Stimulated activated CD4-positive, alpha-beta T cell treated with anti-CD3 and anti-CD28 coated beads, Interleukin-15, amount 100 ng/mL, for 24 hours (primary cell): ENCODE measurements at places on chromosomes 2 and 18.

- no peak for DNase-seq
Measured at GRCh38 chr2:64696636-64697035, 42.9 kb upstream of the SERTAD2 start.

DNA sequence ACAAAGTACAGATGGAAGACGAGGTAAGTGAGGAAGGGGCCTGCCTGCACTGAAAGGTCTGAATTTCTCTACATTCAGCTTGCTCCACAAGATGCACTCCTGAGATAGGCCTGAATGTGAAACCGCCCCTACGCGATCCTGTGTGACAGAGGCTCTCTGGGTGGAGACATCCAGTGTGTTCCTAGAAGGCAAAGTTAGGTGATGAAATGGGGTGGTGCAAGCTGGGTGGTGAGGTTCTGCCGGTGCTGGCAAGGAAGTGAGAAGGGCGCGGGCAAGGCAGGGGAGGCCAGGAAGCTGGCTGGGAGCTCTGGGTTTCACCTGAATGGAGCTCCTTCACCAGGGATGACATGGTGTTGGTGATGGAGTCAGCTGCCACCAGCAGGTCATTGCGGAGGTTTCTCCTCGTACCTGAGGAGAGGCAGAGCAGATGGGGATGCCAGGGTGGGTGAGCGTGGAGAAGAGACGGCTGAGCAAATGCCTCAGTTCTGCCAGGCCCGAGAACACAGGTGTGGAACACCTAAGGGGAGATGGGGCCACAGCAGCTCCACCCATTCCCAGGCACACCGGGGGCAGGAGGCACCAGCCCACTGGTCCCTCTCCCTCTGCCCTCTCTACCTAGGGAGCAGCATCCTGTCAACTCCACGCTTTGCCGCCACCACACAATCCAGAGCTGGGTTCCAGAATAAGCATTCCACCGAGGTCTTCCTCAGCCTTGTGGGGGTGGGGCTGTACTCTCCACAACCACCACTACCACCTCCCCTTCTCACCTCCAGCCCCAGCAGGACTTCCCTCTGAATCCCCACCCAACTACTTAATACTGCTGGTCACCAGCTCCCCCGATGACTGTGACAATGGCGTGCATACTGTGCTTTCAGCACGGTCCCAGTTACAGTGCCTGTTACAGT is 45.5 kb upstream of the DNMT3A start:
- no peak for DNase-seq

DNA sequence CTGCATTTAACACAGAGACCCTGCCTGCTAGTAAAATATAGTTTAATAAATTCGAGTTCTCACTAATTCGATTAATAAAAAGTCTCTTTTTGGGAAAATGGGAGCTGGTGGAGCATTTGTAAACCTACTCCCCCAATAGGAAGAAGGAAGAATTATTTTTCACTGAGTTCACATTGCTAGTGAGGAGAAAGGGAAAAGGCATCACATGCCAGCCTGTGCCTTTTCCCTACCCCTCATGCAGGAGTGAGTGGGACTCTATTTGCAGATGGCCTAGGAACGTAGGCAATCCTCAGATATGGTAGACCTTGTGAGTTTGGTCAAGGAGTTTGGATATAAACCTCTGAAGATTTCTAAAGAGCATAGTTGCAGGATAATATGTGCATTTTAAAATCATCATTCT is 218.4 kb upstream of the TRIB2 start:
- no peak for DNase-seq

- peak; percentile 40 for DNase-seq
Measured at GRCh38 chr2:227862227-227862740, 9.1 kb upstream of the DAW1 start.

GRCh38 chr2:229346816-229347540 is 75.9 kb upstream of the PID1 start:
- DNase-seq, result no peak

DNA sequence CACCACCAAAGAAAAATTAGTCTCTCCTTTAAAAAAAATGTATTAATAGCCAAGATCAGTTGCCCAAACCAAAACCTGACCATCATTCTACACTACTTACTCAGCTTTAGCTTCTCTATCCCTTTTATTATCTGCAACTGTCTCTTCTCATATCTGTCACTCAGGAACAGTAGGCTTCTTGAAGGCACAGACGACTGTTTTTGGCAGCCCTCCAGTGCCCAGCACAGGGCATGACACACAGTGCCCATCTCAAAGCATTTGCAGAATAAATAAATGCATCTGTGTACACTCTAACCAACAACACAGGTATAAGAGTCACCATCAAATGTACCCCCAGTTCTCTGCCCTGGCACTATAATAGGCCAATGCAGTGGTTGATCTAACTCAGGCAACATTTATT is 117.2 kb downstream of the UXS1 start:
- no peak for DNase-seq

GRCh38 chr18:6920099-6920955 is 190.8 kb downstream of the ARHGAP28 start:
- DNase-seq, result peak; percentile 40

- no peak for DNase-seq
Measured at GRCh38 chr18:13004396-13004795, 13.2 kb downstream of the CEP192 start.

- DNase-seq, result peak; percentile 80
Measured at GRCh38 chr2:100427627-100428258, 10.3 kb upstream of the CHST10 start.

- DNase-seq, result no peak
Measured at GRCh38 chr2:196314780-196315179, 143.4 kb upstream of the STK17B start.

GRCh38 chr2:34102339-34102738 is 503.2 kb upstream of the FAM98A start:
- DNase-seq, result no peak

DNA sequence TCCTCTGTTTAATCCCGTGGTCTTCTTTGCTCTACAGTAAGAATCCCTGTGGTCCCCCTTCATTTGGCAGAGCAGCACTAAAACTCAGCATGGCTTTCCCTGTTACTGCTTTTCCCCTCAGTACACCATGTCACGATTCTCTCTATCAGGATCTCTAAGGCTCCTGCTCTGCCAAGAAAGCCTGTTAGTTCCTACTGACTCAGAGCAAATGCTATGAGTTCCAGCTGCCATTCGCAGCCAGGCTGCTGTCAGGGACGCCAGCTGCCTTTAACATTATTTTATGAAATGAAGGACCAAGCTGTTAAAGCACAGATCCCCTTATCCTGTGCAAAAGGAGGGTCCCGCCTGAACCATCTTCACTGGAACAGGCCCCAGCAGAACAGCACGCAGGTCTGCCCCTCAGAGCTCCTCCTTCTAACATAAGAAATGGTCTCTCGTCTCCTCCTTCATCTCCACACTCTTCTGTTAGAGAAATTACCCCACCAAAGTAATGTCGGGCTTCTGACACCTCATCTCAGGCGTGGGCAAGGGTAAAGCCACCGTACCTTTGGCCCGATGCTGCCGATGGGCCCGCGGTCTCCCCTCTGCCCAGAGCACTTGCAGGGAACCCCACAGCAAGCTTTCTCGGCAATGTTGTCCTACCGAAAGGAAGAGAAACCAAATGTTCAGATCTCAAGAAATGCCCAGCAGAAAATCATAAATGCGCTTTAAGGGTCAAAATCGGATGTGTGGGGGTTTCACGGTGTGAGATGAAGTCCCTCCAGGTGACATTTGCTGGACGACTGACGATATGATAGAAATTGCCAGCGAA is 52.6 kb downstream of the COL6A3 start:
- no peak for DNase-seq

DNA sequence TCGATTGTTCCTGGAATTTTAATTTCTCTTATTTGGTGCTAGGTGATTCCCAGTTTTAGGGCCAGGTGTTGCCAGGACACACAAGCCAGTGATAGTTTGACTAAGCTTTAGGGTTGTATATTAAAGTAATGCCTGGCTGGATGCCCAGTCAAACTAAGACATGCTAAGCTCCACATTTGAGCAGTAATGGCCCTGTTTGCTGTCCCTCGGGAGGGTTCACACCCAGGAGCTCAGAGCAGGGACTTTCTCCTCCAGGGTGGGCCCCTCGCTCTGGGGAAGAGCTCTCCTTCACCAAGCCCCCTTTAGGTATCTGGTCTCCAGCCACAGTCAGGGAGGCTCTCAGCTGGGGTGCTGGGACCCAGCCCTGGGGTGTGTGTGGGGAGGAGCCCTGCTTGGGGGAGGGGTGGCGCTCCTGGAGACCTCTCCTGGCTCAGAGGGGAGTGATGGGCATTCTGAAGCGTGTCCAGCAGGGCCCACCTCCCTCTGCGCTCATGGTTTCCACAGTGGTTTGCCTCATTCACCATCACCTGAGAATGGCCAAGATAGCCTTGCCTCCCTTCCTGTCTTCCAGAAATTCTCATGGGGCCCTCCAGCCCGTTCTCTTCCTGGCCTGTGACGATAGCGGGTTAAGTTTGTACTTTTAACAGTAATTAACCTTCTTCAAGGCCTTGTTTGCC is 31.7 kb downstream of the INPP4A start:
- DNase-seq, result no peak

- no peak for DNase-seq
Measured at GRCh38 chr2:66327066-66327740, 107.7 kb upstream of the MEIS1 start.

DNA sequence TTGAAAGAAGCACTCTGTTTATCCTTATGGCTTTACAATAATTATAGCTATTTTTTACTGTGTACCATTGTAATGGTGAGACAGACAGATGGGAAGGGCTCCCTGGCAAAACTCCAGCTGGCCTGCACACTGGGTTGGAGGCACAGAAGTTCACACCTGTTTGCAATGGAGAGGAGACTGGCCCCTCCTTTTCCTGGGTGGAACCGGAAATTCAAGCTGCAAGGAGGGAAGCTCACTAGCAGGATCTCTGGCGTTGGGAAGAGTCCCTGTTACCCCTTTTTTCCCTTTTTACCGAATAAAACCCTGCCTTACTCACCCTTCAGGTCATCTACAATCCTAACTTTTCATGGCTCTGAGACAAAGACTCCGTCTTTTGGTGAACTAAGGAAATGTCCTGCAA is 100.3 kb upstream of the TFPI start:
- DNase-seq, result no peak

DNA sequence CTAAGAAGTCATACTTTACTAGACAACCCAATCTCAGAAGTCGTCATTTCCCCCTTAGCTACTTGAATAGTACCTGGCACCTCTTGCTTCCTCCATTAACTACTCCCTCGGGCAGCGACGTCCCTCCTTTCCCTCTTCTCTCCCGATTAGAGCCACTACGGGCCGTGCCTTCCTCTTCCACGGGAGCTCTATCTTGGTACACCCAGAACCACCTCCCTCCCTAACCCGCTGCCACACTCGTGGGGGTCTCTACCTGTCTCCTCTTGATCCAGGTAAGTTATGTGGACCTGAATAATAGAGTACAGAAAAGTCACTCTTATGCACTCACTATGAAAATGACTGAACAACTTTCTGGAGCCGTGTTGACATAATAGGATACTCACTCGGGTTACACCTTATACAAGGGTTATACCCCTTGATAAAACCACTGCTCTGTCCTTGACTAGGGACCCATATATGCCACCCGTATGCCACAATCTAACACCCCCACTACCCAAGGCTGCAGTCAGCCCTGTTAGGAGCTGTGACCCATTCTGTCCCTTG is 595 bp upstream of the HDHD2 start:
- no peak for DNase-seq

GRCh38 chr2:25078170-25079049 is 36.5 kb downstream of the EFR3B start:
- no peak for DNase-seq

GRCh38 chr2:36481709-36482108 is 116.3 kb downstream of the FEZ2 start:
- DNase-seq, result no peak

GRCh38 chr2:237819231-237819630 is 20.7 kb downstream of the RBM44 start:
- no peak for DNase-seq

DNA sequence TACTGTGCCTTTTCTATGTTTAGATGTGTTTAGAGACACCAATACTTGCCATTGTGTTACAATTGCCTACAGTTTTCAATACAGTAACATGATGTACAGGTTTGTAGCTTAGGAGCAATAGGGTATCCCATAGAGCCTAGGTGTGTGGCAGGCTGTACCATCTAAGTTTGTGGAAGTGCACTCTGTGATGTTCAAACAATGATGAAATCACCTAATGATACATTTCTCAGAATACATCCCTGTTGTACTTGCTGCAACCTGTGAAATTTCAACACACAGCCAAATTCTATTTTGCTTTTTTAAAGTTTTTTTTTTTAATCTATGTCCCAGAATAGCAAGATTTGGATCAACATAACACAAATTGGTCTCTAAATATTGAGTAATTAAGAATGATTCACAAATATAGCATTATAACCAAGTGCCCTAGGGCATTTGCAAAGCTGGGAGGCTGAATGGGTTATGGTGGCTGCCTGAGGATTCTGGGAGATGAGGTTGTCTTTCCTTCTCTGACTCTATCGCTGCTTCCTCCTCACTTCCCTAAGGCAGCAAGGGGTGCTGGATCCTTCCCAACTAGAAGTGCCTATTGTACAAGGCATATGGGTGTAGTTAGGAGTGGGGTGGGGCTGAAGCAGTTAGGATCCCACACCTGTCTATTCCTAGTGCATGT is 78.3 kb downstream of the SKA1 start:
- DNase-seq, result no peak

DNA sequence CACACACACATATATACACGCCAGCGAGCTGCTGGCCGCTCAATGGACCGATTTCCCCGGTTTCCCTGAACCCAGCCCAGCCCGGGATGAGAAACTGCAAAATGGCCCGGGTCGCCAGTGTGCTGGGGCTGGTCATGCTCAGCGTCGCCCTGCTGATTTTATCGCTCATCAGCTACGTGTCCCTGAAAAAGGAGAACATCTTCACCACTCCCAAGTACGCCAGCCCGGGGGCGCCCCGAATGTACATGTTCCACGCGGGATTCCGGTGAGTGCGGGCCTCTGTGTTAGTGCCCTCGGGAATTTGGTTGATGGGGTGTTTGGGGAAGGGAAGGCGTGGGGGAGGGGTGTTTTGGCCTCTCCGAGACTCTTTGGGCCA is 392 bp downstream of the ST8SIA3 start:
- no peak for DNase-seq

GRCh38 chr18:26470011-26470637 is 78.2 kb downstream of the KCTD1 start:
- no peak for DNase-seq

- no peak for DNase-seq
Measured at GRCh38 chr18:37636831-37637477, 71.4 kb upstream of the CELF4 start.

DNA sequence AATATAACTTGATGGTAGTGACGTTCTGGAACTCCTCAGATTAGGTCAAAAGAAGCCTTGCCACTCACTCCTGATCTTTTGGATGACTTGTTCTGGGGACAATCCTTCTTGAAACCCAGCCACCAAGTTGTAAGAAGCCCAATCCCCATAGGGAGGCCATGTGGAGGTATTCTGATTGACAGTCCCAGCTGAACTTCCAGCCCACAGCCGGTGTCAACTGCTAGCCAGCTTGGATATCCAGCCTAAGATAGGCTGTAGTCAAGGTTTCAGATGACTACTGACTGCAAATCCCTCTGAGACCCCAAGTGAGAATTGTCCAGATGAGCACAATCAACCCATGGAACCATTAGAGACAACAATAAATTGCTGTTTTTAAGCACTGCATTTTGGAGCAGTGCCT is 31.4 kb downstream of the EIF2AK2 start:
- DNase-seq, result no peak

DNA sequence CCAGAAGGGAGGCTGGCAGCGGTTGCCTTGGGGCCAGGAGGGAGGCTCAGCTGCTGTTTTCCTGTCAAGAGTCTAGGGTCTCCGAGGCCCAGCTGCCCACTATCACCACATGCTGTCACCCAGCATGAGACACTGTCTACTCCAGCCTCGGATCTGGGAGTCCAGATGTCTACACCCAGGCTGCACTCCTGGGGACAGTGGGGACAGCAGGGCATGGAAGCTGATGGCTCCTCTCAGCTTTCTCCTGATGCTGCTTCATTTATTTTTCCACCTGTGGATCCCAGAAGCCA is 134.0 kb downstream of the PTGR3 start:
- no peak for DNase-seq
